ENCODE measurements at places on chromosomes 3 and 15.

DNA sequence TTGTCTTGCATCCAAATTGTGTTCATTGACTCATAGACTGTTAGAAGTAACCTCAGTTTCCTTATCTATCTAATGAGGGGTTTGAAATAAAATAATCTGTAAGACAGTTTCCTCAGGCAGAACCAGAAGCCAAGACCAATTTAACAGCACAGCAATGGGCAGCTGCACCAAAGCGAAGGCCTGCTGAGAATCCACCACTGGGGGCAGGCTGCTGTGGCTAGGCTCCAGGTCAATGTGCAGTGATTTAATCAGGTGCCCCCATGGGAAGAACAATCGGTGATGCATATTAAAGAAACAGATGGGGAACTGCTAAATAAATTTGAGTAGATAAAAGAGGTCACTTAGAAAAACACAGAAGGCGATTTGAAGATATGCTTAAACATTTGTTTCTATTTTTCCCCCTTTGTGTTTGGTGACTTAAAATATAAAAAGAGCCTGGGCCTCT is 28.0 kb upstream of the TMOD3 start:
- DNase-seq = no peak

GRCh38 chr3:15405448-15406050 is 21.8 kb downstream of the METTL6 start:
- no peak for DNase-seq

- DNase-seq = peak; percentile 79
Measured at GRCh38 chr3:178084938-178085816, 451.1 kb upstream of the KCNMB2 start.

- no peak for DNase-seq
Measured at GRCh38 chr3:185549651-185550111, 2.7 kb downstream of the LIPH start.

DNA sequence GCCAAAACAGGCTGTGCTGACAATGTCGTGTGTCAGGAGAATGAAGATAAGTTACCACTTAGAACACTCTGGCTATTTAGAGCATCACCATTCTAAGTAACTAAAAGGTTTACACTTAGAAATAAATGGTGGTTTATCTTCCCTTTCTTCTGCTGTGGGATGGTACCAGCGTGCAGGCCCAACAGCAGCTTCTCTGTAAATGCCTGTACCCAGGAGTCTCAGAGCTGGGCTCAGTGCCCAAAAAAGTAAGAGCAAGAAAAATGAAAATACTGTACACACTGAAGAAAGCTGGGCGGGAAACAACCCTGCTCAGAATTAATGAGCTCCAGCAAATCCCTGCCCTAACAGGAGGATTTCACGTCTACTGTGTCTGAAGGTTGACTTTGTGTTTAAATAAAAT is 206.5 kb downstream of the MFSD1 start:
- DNase-seq = no peak

- DNase-seq = no peak
Measured at GRCh38 chr3:49552087-49552486, 2.2 kb upstream of the BSN start.

GRCh38 chr3:139281522-139282196 is 62.2 kb upstream of the MRPS22 start:
- DNase-seq = no peak

DNA sequence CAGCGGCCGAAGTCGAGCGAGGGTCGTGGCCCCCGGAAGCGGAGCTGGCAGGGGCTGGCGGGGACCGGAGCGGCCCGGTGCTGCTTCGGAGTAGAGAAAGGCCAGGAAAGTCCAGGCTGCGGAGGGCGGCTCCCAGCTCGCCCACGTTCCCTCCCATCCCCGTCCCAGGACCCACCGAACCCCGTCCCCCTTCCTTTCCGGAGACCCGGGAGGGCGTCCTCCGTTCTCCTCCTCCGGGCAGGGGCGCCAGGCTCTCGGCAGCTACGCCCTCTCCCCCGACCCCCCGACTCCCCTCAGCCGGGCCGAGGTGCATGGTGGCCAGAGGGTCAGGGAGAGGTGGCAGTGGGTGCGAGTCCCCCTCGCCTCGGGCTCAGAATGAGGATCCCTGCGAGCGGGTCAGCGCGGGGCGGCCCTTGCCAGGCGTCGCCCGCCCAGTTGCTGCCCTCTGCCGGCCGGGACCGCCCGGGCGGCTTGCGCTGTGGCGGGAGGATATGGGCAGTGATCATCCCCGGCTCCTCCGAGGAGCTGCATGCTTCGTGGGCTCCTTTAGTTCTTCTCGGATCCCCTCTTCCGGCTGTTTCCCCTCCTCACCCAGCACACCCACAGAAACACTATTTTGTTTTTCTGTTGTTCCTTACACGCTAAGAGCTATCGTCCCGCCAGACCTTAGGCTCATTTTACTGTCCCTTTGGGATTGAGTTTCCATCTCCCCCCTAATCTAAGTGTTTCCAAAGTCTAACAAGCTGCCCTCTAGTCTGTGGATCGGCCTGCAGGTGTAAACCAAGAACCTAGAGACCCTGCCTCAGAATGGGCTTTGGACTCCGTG is 744 bp upstream of the ALDH1A2 start:
- no peak for DNase-seq

GRCh38 chr15:51620122-51620521 is 2.4 kb downstream of the DMXL2 start:
- DNase-seq = no peak

- no peak for DNase-seq
Measured at GRCh38 chr3:171802590-171802956, 7.7 kb downstream of the PLD1 start.

DNA sequence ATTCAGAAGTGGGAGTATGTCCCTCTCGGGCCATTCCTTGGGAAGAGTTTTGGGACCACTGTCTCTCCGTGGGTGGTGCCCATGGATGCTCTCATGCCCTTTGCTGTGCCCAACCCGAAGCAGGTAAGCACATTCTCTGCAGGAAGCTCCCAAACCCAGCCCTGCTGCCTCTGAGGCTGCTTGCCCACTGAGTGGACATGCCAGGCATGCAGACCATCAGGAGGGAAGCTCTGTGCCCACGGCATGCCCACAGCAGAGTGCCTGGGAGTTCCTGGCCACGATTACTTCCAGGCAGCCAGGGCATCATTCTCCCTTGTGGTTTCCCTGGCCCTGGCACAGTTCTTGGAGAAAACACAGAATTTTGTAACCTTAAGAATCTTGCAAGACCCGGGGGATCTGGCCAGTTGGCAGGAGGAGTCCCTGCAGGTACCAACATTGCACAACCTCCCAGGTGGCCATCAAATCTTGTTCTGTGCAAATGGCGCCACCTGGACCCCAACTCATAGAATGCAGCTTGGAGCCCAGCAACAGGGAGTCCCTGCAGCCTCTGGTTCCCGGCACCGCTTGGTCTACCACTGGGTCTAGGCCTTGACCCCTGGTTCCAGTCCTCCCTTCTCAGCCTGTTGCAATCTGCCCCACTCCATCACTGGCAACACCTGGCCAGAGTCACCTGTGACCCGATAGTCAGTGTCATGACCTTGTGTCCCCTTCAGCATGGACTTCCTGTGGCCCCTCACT is 20.4 kb downstream of the FAH start:
- no peak for DNase-seq

- no peak for DNase-seq
Measured at GRCh38 chr15:67833710-67834511, 5.9 kb downstream of the RNU6-1 start.

DNA sequence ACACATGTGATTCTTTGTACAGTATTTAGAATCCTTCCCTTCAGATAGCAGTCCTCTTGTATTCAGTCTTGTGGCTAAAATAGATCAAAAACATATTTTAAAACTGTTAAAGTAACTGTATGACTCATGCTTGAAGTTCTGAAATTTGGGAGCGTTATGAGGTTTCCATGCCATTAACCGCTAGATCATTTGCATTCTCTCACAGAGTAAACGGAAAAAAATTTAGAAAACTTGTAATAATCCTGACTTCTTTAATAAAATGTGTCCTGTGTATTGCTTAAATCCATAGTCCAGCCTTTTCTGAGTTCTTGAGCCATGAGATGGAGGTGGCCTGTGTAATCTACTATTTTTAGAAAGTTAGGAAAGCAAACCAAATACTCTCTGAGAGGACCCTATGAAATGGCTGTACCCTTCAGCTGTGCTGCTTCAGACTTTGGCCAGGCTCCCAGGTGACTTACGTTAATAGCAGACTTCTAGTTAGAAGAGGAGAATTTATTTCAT is 33.8 kb downstream of the MBNL1 start:
- peak; percentile 73 for DNase-seq

GRCh38 chr3:125142420-125142778 is 70.1 kb downstream of the SLC12A8 start:
- DNase-seq = no peak

DNA sequence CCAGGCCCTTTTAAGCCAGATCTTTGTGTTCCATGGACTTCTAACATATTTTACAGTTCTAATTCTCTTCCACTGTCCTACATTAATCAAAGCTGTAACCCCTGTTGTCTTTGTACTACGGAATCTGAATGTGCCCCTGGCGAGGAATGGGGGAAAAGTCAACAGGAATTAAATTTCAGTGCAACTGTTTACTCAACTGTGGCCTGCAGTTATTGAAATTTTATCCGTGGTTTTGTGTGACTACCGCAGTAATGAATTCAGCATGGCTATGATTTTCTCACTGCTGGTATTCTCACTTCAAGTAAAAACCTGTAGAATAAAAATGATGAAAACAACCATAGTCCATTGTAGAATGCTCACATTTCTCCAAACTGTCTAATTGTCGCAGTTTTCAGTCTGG is 388.0 kb downstream of the FOXP1 start:
- DNase-seq = peak; percentile 65

GRCh38 chr15:66169625-66170024 is 83.9 kb downstream of the MEGF11 start:
- no peak for DNase-seq

DNA sequence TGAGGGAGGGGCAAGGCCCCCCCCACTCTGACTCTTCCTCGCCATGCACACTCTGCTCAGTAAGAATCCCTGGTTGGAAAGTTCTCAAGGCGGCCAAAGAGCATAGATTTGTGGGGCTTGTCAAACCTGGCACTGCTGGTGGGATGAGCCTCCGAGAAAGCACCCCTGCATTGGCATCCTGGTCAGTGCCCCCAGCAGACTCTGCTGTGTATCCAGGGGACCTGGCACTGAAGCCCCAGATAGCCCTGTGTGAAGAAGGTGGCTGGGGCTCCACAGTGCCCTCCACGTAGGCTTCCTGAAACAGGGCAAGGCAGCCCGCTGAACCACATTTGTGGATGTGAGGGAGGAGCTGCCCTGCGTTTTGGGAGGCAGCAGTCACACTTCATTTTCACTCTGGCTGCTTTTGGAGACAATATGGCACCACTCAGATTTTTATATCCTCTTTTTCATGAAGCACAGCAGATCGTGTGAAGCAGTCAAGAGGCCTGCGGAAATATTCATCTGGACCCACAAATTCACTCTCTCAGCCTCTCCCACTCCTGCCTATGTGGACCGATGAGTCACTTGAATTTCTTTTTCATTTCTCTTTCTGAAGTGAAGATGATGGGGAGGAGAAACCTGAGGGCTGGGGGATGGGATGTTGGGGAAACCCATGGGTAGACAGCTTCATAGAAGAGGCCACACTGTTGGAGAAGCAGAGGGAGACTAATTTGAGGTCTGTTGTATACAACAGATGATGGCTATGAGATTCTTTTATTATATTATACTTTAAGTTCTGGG is 88.7 kb upstream of the BCL6 start:
- no peak for DNase-seq

- no peak for DNase-seq
Measured at GRCh38 chr15:94887391-94887790, 656.0 kb downstream of the MCTP2 start.

DNA sequence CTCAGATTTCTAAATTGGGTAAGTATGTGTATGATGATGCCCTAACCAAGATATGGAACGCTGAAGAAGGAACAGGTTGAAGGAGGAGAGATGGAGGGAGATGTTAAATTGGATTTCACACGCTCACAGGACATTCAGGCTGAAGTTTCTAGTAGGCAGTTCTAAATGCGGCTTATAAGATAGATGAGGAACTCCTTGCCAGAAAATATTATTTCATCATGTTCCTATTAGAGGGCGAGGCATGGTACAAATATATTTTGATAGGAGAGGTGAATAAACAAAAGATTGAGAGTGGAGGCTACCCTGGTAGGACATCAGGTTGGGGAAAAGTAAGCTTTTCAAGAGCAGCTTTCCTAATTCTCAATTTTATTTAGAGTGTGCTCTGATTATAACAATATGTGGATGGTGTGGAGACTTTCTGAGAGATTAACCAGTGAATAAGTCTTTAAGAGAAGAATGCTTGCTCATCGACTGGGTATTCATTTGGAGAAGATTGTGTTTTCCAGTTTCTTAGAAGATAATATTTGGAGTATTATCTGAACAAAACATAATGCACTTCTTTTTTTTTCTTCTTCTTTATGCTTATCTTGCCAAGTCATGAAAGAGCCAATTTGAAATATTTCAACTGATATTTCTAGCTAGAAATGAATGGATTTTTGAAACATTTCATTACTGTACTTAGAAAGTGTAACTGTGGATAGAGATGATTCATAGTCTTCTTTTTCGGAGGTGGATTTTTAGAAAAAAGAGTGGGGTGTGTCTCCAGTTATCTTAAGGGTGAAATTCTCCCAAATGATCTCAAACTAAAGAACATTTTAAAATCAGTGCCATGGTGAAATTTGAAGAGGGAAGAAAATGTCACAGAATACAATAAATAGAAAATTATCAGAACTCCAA is 88.5 kb downstream of the B3GALNT1 start:
- no peak for DNase-seq

DNA sequence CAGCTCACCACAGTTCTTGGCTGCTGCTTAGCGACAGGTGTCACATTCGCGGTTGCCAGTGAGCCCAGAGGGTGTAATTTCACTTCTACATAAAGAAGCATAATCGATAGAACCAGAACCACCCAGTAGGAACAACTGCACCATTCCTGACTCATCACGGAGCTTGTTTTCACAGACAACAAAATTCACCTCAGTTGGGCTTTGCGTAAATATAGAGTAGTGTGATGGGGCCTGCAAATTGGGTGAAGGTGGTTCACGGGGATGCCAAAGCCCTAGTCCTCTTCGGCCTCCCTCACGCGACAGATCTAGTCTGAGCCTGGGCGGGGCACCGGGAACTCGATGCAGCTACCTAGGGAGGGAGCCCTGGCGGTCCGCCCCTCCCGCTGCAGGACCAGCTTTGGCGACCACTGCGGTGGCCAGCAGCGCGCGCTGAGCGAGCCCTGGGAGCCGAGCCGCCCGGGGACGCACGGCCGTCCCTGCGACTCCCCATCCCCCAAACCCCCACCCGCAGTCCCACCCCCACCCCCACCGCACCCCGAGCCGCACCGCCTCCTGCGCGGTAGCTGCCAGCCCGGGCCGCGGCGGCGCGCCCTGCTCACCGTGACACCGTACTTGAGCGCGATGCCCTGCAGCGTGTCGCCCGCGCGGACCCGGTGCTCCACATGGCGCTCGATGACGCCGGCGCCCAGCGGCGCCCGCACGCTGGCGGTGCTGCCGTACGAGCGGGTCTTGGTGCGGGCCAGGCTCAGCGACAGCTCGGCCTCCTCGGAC is 519 bp downstream of the LYSMD2 start:
- DNase-seq = no peak

GRCh38 chr3:5476403-5476802 is 288.9 kb downstream of the EDEM1 start:
- no peak for DNase-seq

All from non-pigmented ciliary epithelial cell (primary cell).